Motor neuron (in vitro differentiated cells): ENCODE measurements at places on chromosomes 2 and 18.

- no peak for ATAC-seq
Measured at GRCh38 chr2:237281836-237282306, 132.1 kb downstream of the COL6A3 start.

GRCh38 chr2:217994776-217995274 lies 8.0 kb downstream of the TNS1 start:
- ATAC-seq = no peak

DNA sequence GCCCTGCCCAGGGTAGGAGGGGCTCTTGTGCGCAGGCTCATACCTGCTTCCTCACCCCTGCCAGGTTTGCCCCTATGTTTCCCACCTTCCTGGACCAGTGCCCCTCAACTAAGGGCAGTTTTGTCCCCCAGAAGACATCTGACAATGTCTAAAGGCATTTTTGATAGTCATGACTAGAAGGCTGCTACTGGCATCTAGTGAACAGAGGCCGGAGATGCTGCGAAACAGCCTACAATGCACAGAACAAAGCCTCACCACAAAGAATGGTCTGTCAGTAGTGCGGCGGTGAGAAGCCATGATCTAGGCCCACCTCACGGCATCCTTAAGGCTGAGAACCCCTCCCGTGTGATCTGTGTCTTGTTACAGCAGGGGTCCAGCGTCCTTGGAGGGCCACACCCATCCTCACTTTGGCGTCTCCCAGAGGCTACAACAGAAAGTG lies 96.0 kb downstream of the TMEM17 start:
- ATAC-seq = no peak

GRCh38 chr18:35415511-35416073 lies 38.5 kb upstream of the ZNF396 start:
- ATAC-seq = no peak

- ATAC-seq = no peak
Measured at GRCh38 chr18:61360404-61361383, 27.5 kb downstream of the CDH20 start.

- ATAC-seq = peak; percentile 91
Measured at GRCh38 chr2:16495509-16496208, 170.0 kb downstream of the CYRIA start.

DNA sequence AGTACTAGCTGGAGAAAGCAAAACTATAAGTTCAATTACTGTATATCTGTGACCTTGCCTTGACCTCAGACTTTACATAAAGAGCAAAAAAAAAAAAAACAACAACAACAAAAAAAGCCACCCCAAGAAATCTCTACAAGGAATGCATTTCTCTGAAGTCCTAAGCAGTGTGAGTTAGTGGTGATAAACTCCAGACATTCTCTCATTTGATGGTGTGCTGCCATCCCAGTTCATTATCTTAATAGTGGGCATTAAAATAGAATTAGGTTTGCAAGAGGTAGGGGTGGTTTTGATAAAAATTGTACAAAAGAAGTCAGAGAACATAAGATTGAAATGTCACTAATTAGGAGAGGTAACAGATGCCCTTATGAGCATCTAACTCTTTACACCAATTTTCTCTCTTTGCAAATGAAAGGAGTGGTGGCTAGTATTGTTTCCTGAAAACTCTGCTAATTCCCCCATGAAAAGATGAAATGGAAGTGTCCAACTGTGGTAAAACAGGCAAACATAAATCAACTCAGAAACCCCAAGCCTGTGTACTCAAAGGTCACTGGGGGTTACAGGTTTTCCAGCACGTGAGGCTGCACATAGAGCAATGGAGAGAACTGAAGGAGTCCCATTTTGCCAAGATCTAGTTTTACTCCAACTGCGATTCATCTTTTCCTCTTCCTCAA lies 131.9 kb downstream of the MEIS1 start:
- no peak for ATAC-seq

GRCh38 chr2:47516360-47517104 lies 113.6 kb downstream of the MSH2 start:
- no peak for ATAC-seq

- ATAC-seq = peak; percentile 59
Measured at GRCh38 chr2:206556357-206556949, 85.8 kb upstream of the FAM237A start.

GRCh38 chr2:235021752-235022151 lies 69.9 kb downstream of the SH3BP4 start:
- ATAC-seq = no peak

- peak; percentile 34 for ATAC-seq
Measured at GRCh38 chr2:209933499-209934483, 68.6 kb upstream of the RPE start.

GRCh38 chr18:65287652-65288051 lies 463.2 kb upstream of the CDH7 start:
- ATAC-seq = no peak

- no peak for ATAC-seq
Measured at GRCh38 chr2:28339516-28340175, 53.0 kb upstream of the FOSL2 start.

DNA sequence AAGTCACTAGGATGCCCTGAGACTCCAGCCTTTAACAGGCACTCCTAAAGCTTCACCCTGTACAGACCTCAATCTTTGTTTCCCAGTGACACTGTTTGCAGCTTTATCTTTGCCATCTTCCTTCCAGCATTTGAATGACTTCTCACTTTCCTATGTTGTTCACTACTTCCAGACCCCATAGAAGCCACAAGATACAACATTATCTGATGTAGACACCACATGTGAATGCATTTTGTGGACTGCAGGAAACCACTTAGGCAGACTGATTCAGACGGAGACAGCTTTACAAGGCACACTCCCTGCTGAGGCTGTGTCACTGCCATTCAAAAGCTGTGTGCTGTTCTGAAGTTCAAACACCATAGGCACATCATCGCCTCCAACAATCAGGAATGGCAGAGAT lies 67.3 kb upstream of the SPATS2L start:
- no peak for ATAC-seq

- no peak for ATAC-seq
Measured at GRCh38 chr18:57084331-57085271, 62.3 kb upstream of the BOD1L2 start.

DNA sequence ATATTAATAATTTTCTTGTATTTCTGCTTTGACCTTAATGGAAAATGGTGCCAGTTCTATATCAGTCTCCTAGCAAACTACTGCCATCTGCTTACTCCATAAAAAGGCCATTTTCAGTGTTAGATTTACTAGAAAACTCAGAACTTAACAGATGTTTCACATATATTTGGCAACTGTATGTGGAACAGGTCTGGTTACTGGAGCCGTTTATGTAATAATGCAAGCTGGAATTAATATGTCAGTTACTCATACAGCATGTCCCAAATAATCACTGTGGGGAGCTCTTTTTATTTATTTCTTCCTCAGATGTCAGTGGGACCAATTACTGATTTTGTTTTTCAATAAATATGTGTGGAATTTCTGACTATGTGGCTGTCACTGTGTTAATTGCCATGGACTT lies 1247.6 kb downstream of the CNTNAP5 start:
- no peak for ATAC-seq

DNA sequence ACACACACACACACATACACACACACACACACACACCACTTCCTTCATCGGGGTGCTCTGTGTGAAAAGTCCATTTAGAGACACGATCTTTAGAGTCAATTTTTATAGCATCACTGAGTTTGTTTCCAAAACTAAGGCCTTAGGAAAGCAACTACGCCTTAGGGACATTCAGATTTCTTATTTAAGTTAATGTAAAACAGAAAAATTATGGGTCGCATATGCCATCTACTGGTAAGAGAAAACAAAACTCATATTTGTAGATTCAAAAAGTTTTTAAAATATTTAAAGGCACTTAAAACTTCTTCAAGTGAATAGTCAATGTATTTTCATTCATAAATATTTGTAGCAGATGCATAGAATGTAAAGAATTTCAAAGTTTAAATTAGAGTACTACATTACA lies 166.2 kb downstream of the ATAD2B start:
- no peak for ATAC-seq

DNA sequence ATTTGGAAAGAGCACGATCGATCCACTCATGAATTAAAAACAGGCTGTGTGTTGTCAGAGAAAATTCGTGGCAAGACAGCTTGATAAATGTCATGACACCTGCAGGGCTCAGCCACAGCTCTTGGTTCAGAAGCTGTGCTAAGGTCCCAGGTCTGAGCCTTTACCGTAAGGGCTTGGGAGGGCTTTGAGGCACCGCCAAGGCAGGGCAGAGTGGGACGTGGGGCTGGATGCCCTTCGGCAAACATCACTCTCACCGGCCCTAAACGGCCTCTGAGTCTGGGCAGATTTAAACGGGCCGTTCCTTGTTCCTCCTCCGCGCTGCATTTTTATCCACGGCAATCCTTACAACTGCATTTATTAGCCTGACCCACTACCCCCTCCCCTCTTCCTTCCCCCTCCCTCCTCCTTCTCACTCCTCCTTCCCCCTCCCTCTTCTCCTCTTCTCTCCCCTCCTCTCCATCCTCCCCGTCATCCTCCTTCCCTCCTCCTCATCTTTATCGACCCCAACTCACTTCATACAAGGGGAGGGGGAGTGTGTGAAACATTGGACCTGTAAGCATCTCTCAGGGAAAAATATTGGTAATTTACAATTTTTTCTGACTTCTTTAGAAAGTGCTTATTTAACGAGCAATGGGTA lies 33.9 kb downstream of the MBP start:
- peak; percentile 74 for ATAC-seq

DNA sequence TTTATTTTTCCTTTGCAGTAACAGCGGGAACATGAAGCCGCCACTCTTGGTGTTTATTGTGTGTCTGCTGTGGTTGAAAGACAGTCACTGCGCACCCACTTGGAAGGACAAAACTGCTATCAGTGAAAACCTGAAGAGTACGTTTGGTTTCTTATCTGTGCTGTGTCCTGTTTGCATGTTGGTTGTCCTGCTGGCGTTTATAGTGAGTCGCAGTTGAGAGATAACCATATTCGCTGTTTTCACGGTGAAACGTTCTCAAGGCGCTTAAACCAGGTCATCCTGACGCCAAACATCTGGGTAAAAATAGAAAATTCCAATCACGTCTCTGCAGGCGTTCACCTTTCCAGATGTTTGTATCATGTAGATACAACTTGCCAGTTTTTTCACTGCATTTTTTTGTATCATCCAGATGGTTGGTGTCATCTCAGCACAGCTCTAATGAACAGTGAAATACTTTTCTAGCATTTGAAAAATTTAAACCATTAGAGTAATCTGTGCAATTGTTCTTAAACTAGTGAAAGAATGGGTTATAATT lies 21.2 kb downstream of the CLUL1 start:
- no peak for ATAC-seq

GRCh38 chr18:23743733-23744333 lies 54.6 kb downstream of the LAMA3 start:
- no peak for ATAC-seq

DNA sequence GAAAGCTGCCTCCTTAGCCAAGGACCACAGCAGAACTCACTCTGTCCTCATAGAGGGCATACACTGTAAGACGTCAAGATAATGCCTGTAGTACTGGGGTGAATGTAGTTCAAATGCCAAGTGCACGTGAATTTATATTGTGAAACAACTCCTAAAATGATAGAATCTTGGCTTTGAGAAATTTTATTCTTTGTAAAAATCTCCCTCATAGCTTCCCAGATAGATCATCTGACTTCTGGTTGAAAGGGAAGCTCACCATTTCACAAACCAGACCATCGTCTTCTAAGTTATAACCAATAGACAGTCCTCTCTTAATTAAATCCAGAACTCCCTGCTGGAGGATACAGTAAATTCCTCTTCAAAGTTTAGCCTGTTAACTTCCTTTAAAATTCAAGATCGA lies 110.9 kb upstream of the MSTN start:
- no peak for ATAC-seq

- no peak for ATAC-seq
Measured at GRCh38 chr2:157820193-157820592, 55.9 kb downstream of the ACVR1 start.

DNA sequence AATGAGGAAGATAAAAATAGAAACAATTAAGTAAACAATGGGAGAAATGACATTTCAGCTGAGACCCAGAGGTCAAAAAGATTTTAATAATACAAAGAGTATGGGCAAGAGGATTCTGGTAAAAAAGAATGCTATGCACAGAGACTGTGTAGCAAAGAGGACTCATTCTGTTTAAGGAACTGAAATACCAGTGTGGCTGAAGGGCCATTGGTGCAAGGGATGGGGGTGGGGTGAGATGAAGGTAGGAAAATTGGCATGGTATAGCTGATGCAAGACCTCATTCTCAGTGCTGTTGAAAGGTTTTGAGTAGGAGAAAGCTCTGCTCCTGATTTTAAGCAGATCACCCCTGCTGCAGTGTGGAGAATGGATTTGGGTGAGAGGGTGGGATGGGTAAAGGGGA lies 10.8 kb downstream of the GALNT1 start:
- ATAC-seq = no peak

- no peak for ATAC-seq
Measured at GRCh38 chr2:42755191-42755880, 8.6 kb downstream of the OXER1 start.

DNA sequence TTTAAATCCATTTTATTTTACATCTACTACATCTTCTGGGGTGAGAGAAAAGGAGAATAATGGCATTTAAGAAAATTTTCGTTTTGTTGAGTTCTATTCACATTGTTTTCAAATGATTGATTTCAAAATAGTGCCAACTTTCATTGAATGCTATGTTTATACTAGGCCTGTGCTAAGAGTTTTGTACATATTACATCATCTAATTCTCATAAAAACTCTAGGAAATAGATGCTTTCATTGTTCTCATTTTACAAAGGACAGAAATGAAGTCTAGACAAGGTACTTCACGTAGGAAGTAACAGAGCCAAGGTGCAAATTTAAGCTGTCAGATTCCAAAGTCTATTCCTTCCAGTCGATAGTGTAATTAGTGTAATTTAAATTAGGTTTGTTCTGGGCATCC lies 402.8 kb upstream of the UBE2E3 start:
- no peak for ATAC-seq

DNA sequence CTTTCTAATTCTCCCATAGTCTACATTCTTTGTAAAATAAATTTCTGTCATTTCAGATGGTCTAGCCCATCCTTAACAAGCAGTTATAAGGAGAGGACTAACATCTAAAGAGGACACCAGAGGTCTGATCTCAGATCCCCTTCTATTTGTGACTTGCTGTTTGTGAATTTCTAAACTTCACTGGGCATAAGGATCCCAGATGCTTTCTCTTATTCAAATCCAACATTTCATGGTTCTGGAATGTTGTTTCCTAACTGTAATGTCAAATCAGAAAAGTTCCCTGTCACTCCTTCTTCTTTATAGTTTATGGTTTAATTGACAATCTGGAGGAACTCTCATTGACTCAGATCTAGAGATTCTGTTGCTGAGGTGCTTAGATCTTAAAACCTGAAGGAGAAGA lies 430.2 kb downstream of the MEIS1 start:
- ATAC-seq = no peak

GRCh38 chr18:59718108-59718463 lies 20.9 kb upstream of the CCBE1 start:
- ATAC-seq = no peak

- no peak for ATAC-seq
Measured at GRCh38 chr18:39057423-39058064, 1491.9 kb upstream of the CELF4 start.

- no peak for ATAC-seq
Measured at GRCh38 chr2:131156452-131157149, 51.5 kb downstream of the PLEKHB2 start.

DNA sequence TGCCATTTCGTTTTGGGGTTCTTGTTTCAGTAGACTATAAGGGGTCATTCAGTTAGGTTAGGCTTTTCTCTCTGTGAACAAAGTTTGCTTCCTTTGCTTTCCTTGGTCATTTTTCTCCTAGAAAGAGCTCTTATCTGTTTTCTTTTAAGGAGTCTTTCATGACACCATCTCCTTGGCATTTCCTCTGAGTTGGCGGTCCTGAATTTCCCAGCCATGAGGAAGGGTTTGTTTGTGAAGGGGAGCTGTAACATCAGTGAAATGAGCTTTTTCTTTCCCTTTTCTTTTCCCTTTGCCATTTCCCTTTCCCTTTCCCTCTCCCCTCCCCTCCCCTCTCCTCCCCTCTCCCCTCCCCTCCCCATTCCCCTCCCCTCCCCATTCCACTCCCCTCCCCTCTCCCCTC lies 61.7 kb downstream of the MAP4K4 start:
- no peak for ATAC-seq
